NCI-H1092 treated with DMSO at 0.1 percent for 48 hours (cell line): ENCODE measurements at places on chromosomes 6 and 20.

GRCh38 chr6:13725052-13725451, 13.4 kb upstream of the RANBP9 start:
- DNase-seq, result no peak

DNA sequence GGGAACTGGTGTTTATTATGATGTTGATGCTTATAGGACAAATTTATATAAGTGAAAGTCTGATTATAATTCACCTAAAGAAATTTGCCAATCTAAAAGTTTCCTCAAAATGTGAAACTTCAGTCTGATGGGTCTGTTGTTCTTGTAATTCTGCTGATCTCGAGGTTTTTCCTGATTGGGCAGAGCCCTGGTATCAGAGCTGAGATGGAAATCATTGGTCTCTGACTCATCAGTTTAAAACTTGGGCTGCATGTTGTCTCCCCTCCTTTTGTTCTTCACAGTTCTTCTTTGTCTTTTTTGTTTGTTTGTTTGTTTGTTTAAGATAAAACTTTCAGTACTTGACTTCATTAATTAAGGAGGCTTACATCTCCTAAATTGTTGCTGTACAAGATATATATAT, 5.9 kb downstream of the SMAP1 start:
- DNase-seq, result no peak

GRCh38 chr6:16735014-16735413, 26.2 kb downstream of the ATXN1 start:
- no peak for DNase-seq

DNA sequence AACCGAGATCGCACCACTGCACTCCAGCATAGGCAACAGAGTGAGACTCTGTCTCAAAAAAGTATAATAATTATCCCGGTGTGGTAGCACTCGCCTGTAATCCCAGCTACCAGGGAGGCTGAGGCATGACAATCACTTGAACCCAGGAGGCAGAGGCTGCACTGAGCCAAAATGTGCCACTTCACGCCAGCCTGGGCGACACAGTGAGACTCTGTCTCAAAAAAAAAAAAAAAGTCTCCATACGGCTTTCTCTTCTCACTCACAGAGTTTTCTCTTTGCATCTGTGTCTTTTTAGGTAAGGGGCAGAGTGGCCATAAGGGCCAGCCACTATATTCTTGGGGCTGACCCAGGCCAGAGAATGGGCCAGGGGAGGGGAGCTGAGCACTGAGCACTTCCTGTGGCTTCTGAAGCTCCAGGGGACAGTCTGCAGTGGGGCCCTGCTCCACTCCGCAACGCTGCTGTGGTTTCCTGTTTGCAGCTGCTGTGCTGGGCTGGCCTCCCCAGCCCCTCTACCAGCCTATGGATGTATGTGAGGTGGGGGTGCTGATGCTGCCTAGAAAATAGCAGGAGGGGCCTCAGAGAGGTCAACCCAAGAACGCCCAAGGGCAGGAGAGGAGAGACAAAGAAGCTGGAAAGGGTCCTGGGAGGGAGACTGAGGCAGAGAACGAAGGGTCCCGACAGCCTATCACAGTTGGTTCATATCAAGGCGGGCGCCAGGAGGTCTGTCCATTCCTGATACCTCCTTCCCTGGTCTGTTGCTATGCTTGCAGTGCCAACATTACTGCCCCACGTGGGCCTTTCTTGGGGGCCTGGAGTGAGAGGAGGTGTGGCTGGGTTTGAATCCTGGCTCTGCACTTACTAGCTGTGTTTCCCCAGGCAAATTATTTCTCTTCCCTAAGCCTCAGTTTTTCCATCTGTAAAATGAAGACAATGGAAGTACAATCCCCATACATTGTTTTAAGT, 16.0 kb downstream of the SLA2 start:
- DNase-seq, result no peak

DNA sequence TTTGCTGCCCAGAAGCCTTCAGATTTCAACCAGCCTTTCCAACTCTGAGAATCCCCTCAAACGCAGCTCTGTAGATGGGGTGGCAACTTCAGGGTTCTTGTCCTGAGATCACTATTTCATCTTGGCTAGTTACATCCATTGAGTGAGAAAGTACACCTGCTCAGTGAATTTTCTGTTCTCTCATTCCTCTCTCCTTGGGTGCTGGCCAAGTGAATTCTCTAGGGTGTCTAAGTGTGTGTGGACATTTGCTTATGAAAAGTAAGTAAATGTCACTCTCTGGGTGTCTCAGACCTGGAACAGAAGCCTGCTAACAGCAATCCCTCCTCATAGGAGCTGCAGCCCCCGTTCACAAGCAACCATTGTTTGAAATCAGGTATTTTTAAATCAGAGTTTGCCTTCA, 3.8 kb downstream of the RIN2 start:
- peak; percentile 29 for DNase-seq

DNA sequence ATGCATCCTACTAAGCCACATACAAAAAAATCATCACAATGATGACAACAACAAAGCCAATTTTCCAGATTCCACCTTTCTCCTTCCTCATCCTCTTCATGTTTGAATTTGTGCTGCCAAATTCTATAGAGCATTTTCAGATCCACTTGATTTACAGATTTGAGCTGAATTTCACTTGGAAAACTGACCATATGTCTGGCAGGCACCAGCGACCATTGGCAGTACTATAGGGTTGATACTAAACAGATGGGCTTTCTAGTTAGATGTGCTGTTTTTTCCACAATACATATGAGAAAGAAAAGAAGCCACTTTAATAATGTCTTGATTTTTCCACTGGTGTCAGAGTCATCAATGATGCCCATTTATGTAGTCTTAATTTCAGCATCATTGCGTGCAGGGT, 127.0 kb downstream of the PHACTR3 start:
- DNase-seq, result no peak

DNA sequence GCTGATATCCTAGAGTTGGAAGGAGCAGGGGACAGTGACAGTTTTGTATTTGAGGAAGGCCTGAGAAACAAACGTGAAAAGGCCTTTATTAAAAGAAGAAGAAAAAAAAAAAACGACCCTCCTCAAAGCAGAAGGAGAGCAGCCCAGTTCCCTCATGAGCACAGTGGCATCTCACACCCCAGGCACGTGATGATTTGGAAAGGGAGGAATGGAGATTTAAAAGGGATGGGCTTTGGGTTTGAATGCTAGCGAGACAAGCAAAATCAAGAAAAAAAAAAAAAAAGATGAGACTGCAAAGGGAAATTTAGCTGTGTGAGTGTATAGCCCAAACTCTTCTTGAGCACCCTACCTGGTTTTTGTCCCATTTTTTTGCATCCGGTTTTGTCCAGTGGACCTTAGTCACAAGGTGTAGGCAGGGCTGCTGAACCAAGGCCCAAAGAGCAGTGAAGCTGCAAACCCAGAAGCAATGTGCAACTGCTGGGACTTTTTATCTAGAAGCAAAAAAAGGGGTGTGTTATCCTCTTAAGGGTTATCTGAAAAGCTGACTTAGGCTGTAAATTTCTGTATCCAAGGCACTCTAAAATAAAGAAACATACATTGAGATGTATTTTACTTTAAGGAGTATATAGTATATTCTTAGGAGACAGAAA, 54.5 kb upstream of the RREB1 start:
- DNase-seq, result no peak

- no peak for DNase-seq
These were observed 28.9 kb upstream of the MTRF1L start for GRCh38 chr6:153031335-153031955.

DNA sequence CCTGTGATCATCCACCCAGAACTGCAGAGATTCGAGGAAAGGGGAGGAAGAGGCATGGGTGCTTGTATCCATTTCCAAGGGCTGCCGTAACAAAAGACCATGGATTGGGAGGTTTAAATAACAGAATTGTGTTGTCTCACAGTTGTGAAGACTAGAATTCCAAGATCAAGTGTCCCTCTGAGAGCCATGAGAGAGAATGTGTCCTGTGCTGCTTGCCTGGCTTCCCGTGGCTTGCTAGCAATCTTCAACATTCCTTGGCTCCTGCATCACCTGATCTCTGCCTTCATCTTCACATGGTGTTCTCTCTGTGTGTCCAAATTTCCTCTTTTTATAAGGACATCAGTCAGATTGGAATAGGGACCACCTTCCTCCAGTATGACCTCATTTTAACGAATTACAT, 69.8 kb downstream of the CDC40 start:
- DNase-seq, result no peak

GRCh38 chr20:4613718-4614620, 107.7 kb upstream of the PRND start:
- no peak for DNase-seq

DNA sequence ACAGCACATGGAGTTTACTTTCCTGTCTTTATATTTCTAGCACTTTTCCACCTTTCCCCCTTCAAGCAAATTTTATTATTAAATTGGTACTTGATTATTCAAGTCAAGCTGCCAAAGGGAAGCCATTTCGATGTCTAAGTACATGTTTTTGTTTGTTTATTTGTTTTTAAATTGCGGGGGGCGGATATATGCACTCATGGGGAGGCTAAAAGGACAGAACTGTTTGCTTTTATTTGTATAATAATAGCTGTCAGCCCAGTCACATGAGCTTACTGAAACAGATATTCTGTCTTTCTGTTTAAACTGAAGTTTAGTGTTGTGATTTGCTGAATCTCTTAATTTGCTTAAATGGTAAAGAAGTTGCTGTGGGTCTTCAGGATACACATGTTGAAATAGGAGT, 49.6 kb upstream of the PLCG1 start:
- DNase-seq, result peak; percentile 52

- DNase-seq, result no peak
These were observed 547.9 kb upstream of the CDH4 start for GRCh38 chr20:60704147-60704546.

DNA sequence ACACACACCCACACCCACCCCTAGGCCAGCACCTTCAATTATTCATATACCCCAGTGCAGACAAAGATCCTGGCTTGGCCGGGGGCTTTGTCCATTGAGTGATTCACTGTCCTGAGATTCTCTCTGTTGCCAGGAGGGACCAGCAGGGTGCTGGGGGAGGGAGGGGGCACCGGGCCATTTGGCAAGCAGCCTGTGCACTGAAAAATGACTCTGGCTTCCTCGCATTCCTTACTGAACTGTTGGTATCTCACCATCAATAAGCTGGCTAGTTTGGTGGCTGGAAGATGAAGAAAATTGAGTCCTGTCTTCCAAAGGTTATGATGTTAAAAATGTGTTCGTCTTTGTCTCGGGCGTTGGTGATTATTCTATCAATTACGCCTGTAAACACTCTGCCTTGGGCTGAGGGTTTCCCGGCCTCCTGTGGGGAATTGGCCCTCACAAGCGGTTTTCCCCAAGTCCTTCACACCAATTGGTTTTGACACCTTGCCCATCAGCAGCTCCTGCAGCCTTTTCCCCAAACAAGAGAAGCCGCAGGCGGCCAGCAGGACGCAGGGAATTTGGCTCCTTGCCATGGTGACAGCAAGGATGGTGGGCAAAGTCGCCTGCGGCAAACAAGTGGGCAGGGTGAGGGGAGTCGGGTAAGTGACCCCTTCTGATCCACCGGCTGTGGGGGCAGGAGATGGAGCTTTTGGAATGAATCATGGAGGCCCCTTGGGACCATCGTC, 4.9 kb downstream of the VSTM2L start:
- peak; percentile 98 for DNase-seq

- DNase-seq, result peak; percentile 46
These were observed 44.0 kb downstream of the EFCAB8 start for GRCh38 chr20:32902456-32903420.

DNA sequence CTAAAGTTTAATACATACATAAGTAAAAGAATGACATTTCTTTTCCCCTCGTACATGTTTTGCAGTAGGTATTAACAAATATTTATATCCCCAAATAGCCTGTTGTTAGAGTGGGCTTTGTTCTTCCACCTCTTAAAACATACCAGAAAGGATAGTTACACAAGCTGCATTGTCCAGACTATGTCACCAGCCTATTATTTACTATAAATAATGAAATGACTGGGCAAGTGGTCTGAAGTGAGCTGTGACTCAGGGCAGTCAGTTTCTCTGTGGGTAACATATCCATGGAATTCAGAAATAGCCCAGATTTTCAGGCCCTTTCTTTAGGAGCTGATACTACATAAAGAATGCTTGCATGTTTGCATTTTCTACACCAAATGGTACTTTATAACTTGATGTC, 60.1 kb downstream of the FUT9 start:
- DNase-seq, result no peak

DNA sequence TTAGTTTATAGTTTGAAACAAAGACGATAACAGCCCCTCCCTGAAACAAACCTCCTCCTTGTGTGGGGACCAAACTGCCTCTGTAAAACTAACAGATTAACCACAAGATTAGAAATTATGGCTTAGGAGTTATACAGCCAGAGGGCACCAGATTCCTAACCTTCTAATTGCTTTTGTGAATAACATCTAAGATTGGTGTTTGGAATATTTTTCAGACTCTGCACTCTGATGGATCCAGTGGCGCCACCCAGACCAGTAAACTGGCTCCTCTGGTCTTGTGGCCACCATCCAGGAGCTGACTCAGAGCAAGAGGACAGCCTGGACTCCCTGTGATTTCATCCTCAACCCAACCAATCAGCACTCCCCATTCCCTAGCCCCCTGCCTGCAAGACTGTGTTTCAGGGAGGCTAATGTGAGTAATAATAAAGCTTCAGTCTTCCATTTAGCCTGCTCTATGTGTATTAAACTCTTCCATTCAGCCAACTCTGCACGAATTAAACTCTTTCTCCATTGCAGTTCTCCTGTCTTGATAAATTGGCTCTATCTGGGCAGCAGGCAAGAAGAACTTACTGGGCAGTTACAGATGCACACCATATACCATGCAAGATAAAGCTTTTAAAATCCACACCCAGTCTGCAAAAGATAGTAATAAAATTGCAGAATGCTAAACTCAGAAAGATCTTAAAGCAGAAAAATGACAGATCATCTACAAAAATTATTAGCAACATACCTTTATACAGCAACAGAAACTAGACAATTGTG, 58.5 kb upstream of the SLC22A16 start:
- DNase-seq, result no peak

DNA sequence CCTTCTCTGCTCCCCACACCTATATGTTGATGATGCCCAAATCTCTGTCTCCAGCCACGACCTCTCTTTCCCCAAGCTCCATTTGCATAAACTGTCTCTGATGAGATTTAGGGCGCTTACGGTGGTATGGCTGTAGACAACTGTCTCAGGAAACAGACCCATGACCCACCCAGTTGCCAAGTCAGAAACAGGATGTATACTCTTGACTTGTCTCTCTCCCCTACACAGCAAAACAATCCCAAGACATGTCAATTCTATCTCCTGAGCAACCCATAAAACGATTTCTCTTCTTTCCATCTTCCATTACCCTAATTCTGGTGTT, 13.9 kb downstream of the GNL1 start:
- DNase-seq, result no peak

- peak; percentile 74 for DNase-seq
These were observed 1.2 kb downstream of the AKAP12 start for GRCh38 chr6:151240791-151241642.

DNA sequence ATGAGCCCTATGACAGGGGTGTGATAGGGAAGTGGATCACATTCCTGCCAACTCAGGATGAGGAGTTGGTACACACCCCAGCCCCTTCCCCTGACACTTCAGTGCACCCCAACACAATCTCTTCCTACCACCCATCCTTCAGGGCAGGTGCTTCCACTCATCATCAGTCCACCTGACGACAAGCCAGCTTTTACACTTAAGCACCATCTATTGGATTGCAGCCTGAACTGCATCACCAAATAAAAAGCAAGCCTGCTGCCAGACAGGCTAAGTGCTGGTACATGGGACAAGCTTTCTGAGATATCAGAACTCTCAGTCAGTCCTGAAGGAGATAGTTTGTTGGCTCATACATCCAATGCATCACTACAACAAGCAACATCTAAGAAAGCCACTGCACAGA, 69.0 kb upstream of the TMEM200A start:
- DNase-seq, result no peak

GRCh38 chr6:13883966-13884365, 40.8 kb upstream of the RNF182 start:
- no peak for DNase-seq
